Hepatocyte (in vitro differentiated cells): ENCODE measurements at places on chromosomes 3 and 15. TPM values are rescaled to one million over a fixed set of nuclear protein-coding genes. Genes with fewer than 3 reads are reported as not detected.

GRCh38 chr15:77915261-77915960 is 162.1 kb downstream of the TBC1D2B start:
- DNase-seq: no peak

- DNase-seq: no peak
Measured at GRCh38 chr15:36680751-36681150, 101.3 kb downstream of the CDIN1 start.

GRCh38 chr3:195226445-195226844 is 44.5 kb downstream of the XXYLT1 start:
- DNase-seq: no peak

GRCh38 chr3:104956620-104957345 is 409.9 kb upstream of the ALCAM start:
- DNase-seq: no peak

DNA sequence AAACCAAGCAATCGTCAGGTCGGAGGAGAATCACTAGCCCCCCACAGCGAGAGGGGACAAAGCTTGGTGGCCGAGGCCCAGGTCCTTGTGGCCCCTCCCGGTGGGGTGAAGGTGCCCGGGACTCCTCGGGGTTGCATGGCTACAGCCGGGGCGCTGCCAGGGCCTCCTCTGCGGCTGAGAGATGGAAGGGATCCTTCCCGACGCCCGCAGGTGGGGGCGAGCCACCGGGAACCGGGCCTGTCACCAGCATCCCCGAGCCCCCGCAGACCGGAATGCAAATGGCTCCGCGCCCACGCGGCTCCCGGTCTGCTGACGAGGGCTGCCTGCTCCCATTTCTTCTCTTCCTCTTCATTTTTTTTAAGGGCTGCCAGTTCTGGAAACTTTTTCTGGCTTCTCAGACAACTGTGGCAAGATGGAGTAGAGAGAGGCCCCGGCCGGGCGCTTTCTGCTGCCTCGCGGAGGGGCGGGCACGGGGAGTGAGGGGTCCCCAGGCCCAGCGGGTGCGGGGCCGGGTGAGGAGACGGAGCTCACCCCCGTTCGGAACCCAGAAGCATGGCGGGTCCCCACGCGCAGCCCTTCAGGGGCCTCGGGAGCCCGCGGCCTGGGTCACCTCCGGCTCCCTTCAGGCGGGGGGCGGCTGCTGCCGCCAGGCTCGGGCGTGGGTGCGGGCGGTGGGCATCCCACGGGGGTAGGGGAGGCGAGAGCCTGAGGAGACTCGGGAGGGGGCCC is 27.5 kb downstream of the MELTF start:
- DNase-seq: no peak

DNA sequence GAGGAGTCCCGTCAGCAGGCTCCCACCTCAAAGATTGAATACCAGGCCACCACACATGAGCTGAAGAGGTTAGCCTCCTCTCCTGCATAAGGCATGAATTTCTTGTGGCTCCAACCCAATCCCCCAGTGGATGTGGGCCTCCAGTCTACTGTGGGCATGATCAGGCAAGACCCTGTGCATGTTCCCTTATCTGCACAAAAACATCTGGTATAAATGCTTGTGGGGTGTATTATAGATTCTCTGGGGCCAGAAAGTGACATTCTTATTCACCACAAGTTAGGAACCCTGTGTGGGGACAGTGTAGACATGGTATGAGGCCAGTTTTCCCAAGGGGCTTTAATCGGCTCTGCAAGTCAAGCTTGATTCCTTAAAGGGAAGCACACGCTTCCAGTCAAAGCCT is 18.2 kb upstream of the UBP1 start:
- no peak for DNase-seq

DNA sequence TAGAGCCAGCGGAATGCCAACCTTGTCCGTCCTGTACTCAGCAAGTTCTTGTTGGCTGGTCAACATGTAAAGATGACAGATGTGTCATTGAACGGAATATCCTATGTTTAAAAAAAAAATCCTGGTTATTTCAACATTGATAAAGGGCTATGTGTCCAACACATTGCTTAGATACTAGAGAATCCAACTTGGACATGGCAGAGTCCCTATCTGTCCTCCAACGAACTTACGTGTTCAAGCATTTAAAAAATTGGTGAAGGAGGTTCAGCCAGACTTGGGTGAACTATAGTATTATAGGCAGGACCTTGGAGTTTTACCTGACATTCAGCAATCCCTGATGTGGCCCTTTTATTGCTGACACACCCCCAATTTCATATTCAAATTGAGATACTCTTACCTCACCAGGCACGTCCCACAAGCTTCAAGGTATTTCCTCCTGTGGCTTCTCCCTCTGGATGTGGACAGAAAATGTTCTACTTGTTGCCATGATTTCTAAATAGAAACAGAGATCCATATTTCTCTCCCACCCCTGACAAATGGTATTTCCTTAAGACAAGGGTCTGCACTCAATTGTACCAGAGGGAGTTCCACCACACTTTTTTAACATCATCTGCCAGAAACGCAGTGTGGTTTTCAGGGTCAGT is 207.7 kb upstream of the TPM1 start:
- no peak for DNase-seq

The GNB4 gene
- total RNA-seq: 23.2 and 26.0 TPM in 2 replicates

The IL17RE gene
- 9.1 and 10.2 TPM in 2 replicates for total RNA-seq
